ENCODE measurements at places on chromosomes 2 and 18. TPM values are rescaled to one million over a fixed set of nuclear protein-coding genes. Genes with fewer than 3 reads are reported as not detected.

Gene PTPN2
- polyA plus RNA-seq = 23.7 TPM

Gene CTAGE1
- not detected for polyA plus RNA-seq

- no peaks in the 10 kb centered on the region for H3K36me3 ChIP-seq
- no peaks in the 10 kb centered on the region for H3K4me1 ChIP-seq
- DNase-seq = no peak
- no peaks in the 10 kb centered on the region for H3K27me3 ChIP-seq
- H3K4me3 ChIP-seq = no peak overlapping the region
- no peak overlapping the region for H3K27ac ChIP-seq
These were observed 1.2 kb upstream of the MC2R start for GRCh38 chr18:13916559-13916958.

DNA sequence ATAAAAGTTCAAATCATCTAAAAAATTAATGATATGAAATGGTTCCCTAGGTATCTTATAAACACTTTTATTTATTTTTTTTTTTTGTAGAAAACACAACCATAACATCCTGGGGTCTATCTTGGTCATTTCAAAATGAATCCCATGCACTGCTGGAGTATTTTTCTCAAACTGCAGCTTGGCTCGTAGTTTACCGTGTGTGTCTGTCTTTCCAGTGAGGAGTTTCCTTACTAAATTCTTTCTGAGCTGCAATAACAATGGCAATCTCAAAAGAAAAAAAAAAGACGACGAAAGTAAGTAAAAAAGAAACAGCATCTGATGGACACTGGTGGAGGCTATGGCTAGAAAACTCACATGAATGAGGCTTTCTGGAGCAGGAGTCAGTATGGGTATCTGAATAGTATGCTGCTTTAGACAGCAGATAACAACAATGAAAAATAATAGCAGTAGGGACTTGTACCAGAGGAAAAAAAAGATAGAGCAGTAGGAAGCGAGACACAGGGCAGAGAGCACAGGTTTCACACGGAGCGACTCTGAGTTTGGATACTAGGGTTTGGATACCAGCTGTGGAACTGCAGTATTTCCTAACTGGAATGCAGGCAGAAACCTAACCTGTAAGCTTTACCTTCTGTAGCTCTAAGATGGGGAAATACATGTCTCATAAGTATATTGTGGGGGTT lies 43.5 kb downstream of the CALCRL start:
- no peaks in the 10 kb centered on the region for H3K27me3 ChIP-seq
- H3K27ac ChIP-seq = no peak overlapping the region
- DNase-seq = no peak
- H3K36me3 ChIP-seq = no peaks in the 10 kb centered on the region

DNA sequence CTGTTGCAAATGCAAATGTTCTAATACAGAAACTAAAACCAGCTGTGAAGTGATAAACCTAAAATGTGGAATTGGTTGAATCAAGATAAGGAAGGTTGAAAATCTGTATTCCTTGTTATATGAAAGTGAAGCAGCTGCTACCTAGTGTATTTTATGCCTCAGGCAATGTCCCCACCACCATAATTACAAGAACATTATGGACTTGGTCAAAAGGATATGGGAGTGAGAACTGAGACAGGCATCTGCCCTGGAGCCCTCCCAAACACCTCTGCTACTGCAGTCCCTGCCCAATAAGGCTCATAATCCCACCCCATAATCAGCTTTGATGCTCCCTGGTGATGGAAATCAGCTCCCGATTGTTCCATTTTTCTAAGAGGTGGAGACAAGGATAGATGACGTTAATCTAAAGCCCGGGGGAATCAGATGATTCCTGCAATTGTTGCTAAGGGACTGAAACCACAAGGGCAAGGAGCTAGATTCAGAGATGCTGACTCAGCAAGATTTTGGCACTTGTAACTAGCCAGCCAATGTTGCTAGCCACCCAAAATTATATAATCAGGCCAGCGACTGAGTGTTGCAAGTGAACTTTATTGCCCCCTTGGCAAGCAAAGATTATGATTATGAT lies 69.5 kb downstream of the EVA1A start:
- H3K27ac ChIP-seq = no peak overlapping the region
- H3K27me3 ChIP-seq = no peaks in the 10 kb centered on the region
- peaks cover 4% of the 10 kb centered on the region for H3K4me1 ChIP-seq
- H3K4me3 ChIP-seq = no peak overlapping the region
- no peak for DNase-seq

DNA sequence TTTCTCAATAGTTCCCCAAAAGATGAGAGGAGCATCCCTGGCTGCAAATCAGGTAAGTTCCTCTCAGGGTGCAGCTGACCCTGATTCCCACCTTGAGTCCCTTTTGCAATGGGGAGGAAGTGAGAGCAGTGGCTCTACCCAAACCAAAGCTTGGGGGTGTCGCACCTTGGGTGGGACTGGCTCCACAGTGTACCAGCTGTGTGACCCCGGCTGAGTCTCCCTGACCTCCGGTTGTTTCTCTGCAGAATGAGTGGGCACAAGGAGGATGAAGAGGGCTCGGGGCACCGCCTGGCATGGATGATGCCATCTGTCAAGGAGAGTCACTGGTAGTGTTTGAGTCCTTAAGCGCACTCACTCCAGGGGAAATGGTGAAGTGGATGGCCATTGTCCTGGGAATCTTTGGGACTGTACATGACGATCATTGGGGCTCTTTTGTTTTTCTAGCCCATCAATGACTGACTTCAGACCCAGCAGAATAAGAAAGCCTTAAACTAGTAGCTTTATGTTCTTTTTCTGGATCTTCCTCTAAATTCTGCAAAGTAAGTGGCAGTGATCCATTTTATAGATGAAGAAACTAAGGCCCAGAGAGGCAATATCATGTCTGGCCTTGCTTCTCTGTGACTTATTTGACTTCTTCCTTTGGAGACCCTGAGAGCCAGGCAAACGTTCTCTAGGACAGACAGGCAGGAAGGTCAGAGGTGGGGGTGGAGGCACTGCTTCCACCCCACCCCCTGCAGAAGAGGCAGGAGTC lies 106.3 kb upstream of the ST3GAL5 start:
- H3K4me3 ChIP-seq = no peak overlapping the region
- H3K4me1 ChIP-seq = no peaks in the 10 kb centered on the region
- H3K27ac ChIP-seq = no peak overlapping the region

Gene NHEJ1
- 13.1 TPM for polyA plus RNA-seq

Gene CDH7
- polyA plus RNA-seq = not detected

GRCh38 chr2:230798769-230799399 lies 65.9 kb upstream of the ITM2C start:
- H3K4me1 ChIP-seq = peaks cover 30% of the 10 kb centered on the region
- no peak for DNase-seq
- H3K4me3 ChIP-seq = no peak overlapping the region
- peak overlapping the region; percentile 10 for H3K27ac ChIP-seq

Gene GPR39
- polyA plus RNA-seq = 9.1 TPM

GRCh38 chr2:211259831-211260476 lies 703.6 kb downstream of the CPS1 start:
- H3K4me3 ChIP-seq = no peak overlapping the region
- no peak for DNase-seq

- DNase-seq = peak; percentile 36
- no peak overlapping the region for H3K27ac ChIP-seq
- H3K36me3 ChIP-seq = no peaks in the 10 kb centered on the region
- no peaks in the 10 kb centered on the region for H3K27me3 ChIP-seq
- no peak overlapping the region for H3K4me3 ChIP-seq
These were observed 673.1 kb upstream of the VRK2 start for GRCh38 chr2:57373530-57373929.

GRCh38 chr2:134320930-134321329 lies 67.1 kb downstream of the MGAT5 start:
- H3K4me3 ChIP-seq = no peak overlapping the region
- peaks cover 9% of the 10 kb centered on the region for H3K4me1 ChIP-seq
- DNase-seq = no peak
- H3K36me3 ChIP-seq = peaks cover 6% of the 10 kb centered on the region
- no peaks in the 10 kb centered on the region for H3K27me3 ChIP-seq

Gene KCNF1
- polyA plus RNA-seq = 0.08 TPM

Gene MTIF2
- 27.4 TPM for polyA plus RNA-seq

Gene ZNF396
- 0.49 TPM for polyA plus RNA-seq

Gene EVA1A
- 11.5 TPM for polyA plus RNA-seq

DNA sequence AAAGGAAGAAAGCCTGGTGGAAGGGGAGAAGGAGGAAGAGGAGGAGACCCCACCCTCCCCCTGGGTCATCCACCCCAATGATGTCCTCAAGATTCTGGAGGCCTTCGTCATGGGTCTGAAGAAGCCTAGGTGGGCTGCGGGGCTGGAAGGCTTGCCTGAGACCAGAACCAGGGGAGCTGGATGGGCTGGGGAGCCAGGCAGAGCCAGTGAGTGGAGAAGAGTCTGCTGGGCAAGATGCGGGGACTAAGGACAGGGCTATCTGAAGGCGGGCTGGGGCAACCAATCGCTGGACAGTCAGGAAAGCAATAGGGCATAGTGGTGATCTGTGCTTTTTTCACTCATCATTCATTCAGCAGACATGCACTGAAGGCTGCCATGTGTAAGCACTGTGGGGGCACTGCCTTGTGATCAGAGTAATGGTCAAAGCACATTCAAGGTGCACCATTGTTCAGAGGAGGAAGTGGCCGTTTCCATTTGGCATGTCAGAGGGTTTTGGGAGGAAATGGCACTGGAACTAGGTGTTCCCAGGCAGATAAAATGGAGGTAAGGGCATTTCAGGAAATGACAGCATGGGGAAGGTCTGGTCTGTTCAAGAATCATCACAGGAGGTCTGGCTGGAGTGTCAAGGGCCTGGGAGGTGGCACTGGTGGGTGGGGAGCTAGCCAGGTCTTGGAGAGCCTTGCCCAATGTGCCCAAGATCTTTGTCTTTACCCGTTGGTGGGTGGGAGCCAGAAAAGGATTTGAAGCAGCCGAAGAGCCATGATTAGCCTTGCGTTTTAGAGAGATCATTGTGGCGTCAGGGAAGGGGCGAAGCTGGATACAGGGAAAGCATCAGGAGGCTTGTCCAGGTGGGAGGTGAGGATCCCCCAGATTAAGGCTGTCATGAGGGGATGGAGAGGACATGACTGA lies 24.2 kb downstream of the OTOF start:
- peaks cover 5% of the 10 kb centered on the region for H3K27me3 ChIP-seq
- no peak overlapping the region for H3K4me3 ChIP-seq
- H3K27ac ChIP-seq = no peak overlapping the region
- no peaks in the 10 kb centered on the region for H3K36me3 ChIP-seq
- DNase-seq = no peak

GRCh38 chr18:51068105-51068504 lies 38.1 kb downstream of the SMAD4 start:
- H3K27ac ChIP-seq = no peak overlapping the region
- H3K36me3 ChIP-seq = peaks cover 10% of the 10 kb centered on the region
- peaks cover 27% of the 10 kb centered on the region for H3K4me1 ChIP-seq

Gene GNAL
- 30.0 TPM for polyA plus RNA-seq

GRCh38 chr2:210399440-210400041 lies 77.0 kb downstream of the LANCL1 start:
- no peaks in the 10 kb centered on the region for H3K4me1 ChIP-seq
- H3K27me3 ChIP-seq = no peaks in the 10 kb centered on the region
- H3K36me3 ChIP-seq = no peaks in the 10 kb centered on the region
- H3K4me3 ChIP-seq = no peak overlapping the region

Gene MERTK
- polyA plus RNA-seq = 0.14 TPM

Gene CIB4
- polyA plus RNA-seq = not detected

Gene HNMT
- 6.8 TPM for polyA plus RNA-seq

GRCh38 chr2:165440367-165440766 lies 29.1 kb upstream of the CSRNP3 start:
- no peaks in the 10 kb centered on the region for H3K27me3 ChIP-seq
- no peak overlapping the region for H3K4me3 ChIP-seq
- DNase-seq = no peak
- no peaks in the 10 kb centered on the region for H3K36me3 ChIP-seq
- H3K27ac ChIP-seq = no peak overlapping the region
- H3K4me1 ChIP-seq = no peaks in the 10 kb centered on the region

Gene SMAD2
- 80.2 TPM for polyA plus RNA-seq

Gene CFC1
- not detected for polyA plus RNA-seq

- H3K27ac ChIP-seq = peak overlapping the region; percentile 70
- H3K27me3 ChIP-seq = no peaks in the 10 kb centered on the region
- H3K36me3 ChIP-seq = no peaks in the 10 kb centered on the region
These were observed 70.5 kb upstream of the PPP1CB start for GRCh38 chr2:28681158-28681571.

DNA sequence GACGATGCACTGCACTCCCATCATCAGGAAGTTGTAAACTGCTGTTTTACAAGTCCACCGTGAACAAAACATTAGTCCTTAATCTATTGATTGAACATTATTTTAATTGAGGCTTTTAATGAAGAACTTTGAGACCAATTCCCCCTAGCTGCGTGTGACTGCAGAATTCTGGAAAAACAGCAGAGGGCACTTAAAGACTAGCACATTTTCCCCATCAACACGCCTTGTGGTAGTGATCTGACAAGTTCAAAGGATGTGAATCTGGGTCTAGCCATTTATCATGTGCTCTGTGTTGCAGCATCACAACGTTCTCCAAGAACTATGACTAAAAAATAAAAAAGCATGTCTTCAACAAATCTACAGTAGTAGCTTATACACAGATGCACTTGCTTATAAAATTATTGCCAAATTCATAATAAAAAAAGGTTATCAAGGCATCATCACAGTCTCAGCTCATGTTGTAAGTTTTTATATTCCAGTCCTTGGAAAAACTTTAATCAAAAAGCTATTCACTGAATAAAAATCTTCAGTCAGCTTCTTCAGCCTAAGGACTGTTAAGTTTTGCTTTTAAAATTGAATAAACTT lies 35.8 kb downstream of the SKOR2 start:
- no peak overlapping the region for H3K27ac ChIP-seq
- H3K36me3 ChIP-seq = no peaks in the 10 kb centered on the region
- no peak overlapping the region for H3K4me3 ChIP-seq
- peak; percentile 5 for DNase-seq

Data from keratinocyte (primary cell).